Progenitor cell of endocrine pancreas (in vitro differentiated cells): ENCODE measurements at places on chromosomes 11 and 22. TPM values are rescaled to one million over a fixed set of nuclear protein-coding genes. Genes with fewer than 3 reads are reported as not detected.

DNA sequence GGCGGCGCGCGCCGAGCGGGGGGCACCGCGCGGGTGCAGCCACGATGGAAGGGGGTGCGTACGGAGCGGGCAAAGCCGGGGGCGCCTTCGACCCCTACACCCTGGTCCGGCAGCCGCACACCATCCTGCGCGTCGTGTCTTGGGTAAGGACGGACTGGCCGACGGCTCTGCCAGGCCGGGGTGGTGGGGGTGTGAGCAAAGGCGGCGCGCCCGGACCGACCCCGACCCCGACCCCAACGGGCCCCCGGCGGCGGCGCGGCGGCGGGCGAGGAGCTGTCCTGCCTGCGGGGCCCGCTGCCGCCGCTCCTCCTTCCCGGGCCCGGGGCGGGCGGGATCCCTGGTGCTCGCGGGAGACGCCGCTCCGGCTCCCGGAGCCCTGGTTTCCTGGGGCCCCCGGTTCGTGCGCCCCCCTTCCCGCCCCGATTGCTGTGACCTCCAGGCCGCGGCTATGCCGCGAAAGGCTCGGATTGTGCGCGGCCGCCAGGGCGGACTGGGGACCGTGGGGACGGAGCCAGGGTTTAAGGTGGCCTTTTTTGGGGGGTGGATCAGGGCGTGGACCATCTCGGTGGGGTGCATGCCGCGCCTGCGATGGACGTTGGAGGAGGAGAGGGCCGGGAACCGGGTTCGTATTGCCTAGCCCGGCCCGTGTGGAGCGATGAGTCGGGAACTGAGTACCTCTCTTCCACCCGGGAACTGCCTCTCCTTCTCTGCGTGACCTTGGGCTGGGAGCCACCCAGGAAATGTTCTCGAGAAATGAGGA is at the start of gene SYNGR1:
Gene SYNGR1, plus strand, starts transcription at position 25 of the 760 bp plus-strand sequence. Its CDS starts 20 bp downstream, at position 45.
- peak within 1 kb of the TSS; percentile 93 for H3K27ac ChIP-seq
- no peaks in the 10 kb centered on the region for H3K27me3 ChIP-seq
- DNase-seq, result peak; percentile 45
- H3K4me1 ChIP-seq, result peaks cover 16% of the 10 kb centered on the region
- H3K36me3 ChIP-seq, result no peaks in the 10 kb centered on the region

GRCh38 chr11:3224401-3225057 is 5.9 kb upstream of the MRGPRG start:
- no peak overlapping the region for H3K4me3 ChIP-seq
- peak overlapping the region; percentile 50 for H3K27ac ChIP-seq
- DNase-seq, result no peak
- H3K4me1 ChIP-seq, result no peaks in the 10 kb centered on the region

GRCh38 chr11:35017528-35018342 is 101.3 kb downstream of the PDHX start:
- DNase-seq, result no peak
- no peak overlapping the region for H3K27ac ChIP-seq
- no peaks in the 10 kb centered on the region for H3K27me3 ChIP-seq

The PHF21A gene
- 65.5 and 70.1 TPM in 2 replicates for total RNA-seq

The CECR2 gene
- 37.6 and 40.5 TPM in 2 replicates for total RNA-seq

DNA sequence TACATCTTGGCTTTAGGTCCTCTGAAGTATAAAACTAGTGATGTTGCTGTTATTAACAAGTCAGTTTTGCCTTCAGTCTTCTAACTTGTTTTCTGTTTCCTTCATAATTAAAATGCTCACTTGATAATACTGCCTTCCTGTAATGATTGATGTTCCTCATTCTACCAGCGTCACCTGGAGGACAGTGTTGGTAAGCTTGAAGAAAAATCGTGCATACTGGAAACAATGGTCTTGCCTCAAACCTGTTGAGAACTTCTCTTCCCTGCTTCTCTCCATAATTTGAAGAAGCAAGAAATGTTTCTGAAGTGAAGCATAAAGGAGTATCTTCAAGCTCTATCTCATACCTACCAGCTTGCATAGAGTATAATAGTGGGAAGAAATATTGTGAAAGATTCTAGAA is 3.0 kb downstream of the YWHAH start:
- H3K36me3 ChIP-seq, result peaks cover 17% of the 10 kb centered on the region
- H3K4me3 ChIP-seq, result peak overlapping the region; percentile 49
- H3K27ac ChIP-seq, result peak overlapping the region; percentile 89
- H3K27me3 ChIP-seq, result peaks cover under 1% of the 10 kb centered on the region

The CDHR5 gene
- 0.24 and 0.98 TPM in 2 replicates for total RNA-seq

The MYO7A gene
- total RNA-seq, result 5.3 and 5.7 TPM in 2 replicates

DNA sequence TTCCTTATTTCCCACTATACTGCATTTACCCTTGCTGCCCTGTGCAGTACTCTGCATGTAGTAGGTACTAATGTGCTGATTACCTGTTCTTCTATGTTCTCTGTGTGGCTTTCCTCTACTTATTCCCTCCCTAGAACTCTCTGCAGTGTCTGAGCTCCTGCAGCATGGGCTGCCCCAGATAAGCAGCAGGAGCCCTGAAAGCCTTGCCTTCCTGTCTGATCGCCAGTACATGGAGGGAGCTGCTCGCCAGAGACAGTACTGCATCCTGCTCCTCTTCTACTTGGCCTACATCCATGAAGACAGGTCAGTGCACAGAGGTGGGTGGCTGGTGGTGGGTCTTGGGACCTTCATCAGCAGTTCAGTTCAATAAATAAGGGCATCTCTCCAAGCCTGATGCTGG is 42.2 kb upstream of the CCDC134 start:
- no peak overlapping the region for H3K27ac ChIP-seq
- no peaks in the 10 kb centered on the region for H3K36me3 ChIP-seq
- H3K4me1 ChIP-seq, result no peaks in the 10 kb centered on the region
- no peak overlapping the region for H3K4me3 ChIP-seq
- peaks cover 8% of the 10 kb centered on the region for H3K27me3 ChIP-seq
- no peak for DNase-seq

GRCh38 chr11:67519726-67520125 is 3.5 kb downstream of the CABP2 start:
- peaks cover 9% of the 10 kb centered on the region for H3K27me3 ChIP-seq
- no peak overlapping the region for H3K27ac ChIP-seq
- H3K36me3 ChIP-seq, result no peaks in the 10 kb centered on the region
- no peak overlapping the region for H3K4me3 ChIP-seq

DNA sequence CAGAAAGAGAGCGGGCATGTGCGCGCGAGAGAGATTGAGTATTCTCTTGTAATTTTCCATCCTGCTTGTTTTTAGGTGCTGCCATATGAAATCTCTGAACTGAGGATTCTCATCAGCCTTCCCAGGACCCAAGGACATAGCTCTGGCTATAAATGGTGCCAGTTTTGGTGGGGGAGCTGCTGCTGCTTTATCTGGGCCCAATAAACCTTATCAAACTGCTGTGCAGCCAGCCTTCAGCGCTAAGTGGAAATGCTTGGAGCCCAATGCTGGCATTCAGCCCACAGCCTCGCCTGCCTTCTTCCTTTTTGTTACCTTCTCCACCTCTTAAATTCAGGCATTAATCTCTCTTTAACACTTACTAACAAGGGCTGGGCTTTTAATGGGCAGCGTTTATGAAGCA is 2.4 kb upstream of the ZBTB16 start:
- H3K36me3 ChIP-seq, result no peaks in the 10 kb centered on the region
- peaks cover 34% of the 10 kb centered on the region for H3K27me3 ChIP-seq
- no peak overlapping the region for H3K27ac ChIP-seq
- H3K4me3 ChIP-seq, result no peak overlapping the region
- DNase-seq, result no peak
- peaks cover 18% of the 10 kb centered on the region for H3K4me1 ChIP-seq

The OR8G5 gene
- total RNA-seq, result not detected in 2 replicates

DNA sequence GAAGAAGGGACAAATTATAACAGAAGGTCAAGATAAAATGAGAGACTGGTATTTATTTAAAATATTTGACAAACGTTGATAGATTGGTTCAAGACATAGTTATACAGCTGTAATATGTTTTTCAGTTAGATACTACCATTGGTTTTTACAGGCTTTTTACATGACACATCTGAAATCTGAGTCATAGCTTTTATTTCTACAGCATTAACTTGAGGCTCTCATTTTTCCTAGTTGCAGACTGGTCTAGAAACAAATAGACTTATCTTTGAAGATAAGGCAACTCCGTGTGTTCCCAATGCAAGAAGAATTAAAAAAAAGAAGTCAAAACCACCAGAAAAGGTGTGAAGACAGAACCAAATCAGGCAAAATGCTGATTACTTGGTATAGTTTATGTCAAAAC is 31.3 kb downstream of the CEP57 start:
- H3K36me3 ChIP-seq, result peaks cover 30% of the 10 kb centered on the region
- H3K4me3 ChIP-seq, result no peak overlapping the region
- H3K4me1 ChIP-seq, result no peaks in the 10 kb centered on the region
- no peaks in the 10 kb centered on the region for H3K27me3 ChIP-seq

GRCh38 chr11:30285416-30286121 is 37.3 kb upstream of the ARL14EP start:
- H3K27me3 ChIP-seq, result peaks cover 3% of the 10 kb centered on the region
- no peak for DNase-seq
- no peak overlapping the region for H3K27ac ChIP-seq
- peaks cover 13% of the 10 kb centered on the region for H3K4me1 ChIP-seq

- no peak for DNase-seq
- H3K4me1 ChIP-seq, result peaks cover 7% of the 10 kb centered on the region
- H3K36me3 ChIP-seq, result peaks cover 2% of the 10 kb centered on the region
- H3K27me3 ChIP-seq, result no peaks in the 10 kb centered on the region
Measured at GRCh38 chr11:14446701-14447169, 52.9 kb downstream of the COPB1 start.

- H3K27ac ChIP-seq, result no peak overlapping the region
- H3K27me3 ChIP-seq, result peaks cover 16% of the 10 kb centered on the region
- no peak overlapping the region for H3K4me3 ChIP-seq
- no peak for DNase-seq
- no peaks in the 10 kb centered on the region for H3K36me3 ChIP-seq
Measured at GRCh38 chr11:123233280-123233974, 38.4 kb upstream of the CLMP start.

DNA sequence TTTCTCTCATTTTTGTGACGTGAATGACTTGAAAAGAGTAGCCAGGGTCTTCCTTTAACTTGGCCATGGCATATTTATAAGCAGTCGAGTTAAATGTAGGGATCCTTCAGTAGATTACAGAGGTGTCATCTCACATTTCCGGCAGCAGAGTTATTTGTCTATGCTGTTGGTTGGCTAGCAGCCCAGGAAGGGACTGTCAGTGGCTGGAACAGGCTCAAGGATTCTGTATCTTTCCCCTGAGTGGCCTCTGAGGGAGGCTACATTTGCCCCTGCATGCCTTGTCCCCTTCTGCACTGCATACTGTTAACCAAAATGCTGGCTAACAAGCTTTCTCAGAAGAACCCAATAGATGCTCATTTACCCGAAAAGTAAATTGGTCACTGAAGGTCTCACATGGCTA is 187.6 kb downstream of the PGR start:
- H3K4me1 ChIP-seq, result no peaks in the 10 kb centered on the region
- no peak overlapping the region for H3K27ac ChIP-seq
- no peaks in the 10 kb centered on the region for H3K27me3 ChIP-seq
- DNase-seq, result no peak
- H3K36me3 ChIP-seq, result peaks cover 6% of the 10 kb centered on the region

The HYOU1 gene
- total RNA-seq, result 196 and 199 TPM in 2 replicates

DNA sequence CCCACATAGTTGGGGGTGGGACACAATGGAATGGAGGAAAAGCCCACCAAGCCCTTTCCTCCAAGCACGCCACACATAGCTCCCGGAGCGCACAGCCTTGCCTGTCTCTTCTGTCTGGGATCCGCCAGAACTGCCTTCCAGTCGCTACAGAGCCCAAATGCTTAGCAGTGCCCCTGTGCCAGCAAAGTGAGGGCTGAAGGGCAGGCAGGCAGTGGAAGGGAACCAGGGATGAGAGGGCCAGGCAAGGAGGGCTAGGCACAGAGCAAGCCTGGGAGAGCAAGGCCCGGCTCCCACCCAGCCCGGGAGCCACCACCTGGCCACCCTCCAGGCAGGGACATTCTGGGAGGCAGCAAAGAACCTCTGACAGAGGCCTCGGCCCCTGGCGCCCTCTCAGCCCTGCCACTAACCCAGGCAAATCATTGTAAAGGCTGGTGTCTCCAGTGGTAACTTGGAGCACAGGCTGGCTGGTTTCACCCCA is 32.5 kb downstream of the PPP2R1B start:
- no peak overlapping the region for H3K4me3 ChIP-seq
- H3K4me1 ChIP-seq, result peaks cover 43% of the 10 kb centered on the region
- no peak for DNase-seq
- no peak overlapping the region for H3K27ac ChIP-seq
- peaks cover 5% of the 10 kb centered on the region for H3K36me3 ChIP-seq

The CARD18 gene
- not detected in 2 replicates for total RNA-seq

DNA sequence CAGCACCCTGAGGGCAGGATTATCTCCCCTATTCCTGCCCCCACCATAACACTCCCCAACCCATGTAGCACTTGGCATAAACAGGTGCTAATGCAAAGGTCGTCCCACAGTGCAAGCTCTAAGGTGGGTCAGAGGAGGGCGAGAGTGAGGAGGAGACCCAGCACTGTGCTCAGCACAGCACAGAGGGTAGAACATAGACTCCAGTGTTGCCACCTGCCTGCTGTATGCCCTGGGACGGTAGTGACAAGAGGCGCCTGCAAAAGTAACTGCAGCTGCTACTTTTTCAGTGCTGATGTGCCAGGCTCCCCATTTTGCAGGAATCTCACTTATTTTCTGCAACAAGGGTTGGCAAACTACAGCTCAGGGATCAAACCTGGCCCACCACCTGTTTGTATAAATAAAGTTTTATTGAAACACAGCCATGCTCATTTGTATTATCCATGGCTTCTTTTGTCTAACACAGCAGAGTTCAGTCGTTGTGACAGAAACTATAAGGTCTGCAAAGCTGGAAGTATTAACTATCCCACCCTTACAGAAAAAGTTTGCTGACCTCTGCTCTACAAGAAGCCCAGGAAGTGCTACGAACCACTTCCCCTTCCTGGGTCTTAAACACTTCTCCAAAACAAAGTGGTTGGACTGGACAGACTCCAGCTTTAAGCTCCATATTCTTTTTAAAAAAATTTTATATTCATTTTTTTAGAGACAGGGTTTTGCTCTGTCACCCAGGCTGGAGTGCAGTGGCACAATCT is 16.9 kb upstream of the CDC42BPG start:
- no peak for DNase-seq
- peaks cover 1% of the 10 kb centered on the region for H3K4me1 ChIP-seq
- no peak overlapping the region for H3K27ac ChIP-seq
- peaks cover 2% of the 10 kb centered on the region for H3K36me3 ChIP-seq
- H3K4me3 ChIP-seq, result no peak overlapping the region

GRCh38 chr22:37609240-37610152 is 862 bp downstream of the GGA1 start:
- H3K4me3 ChIP-seq, result peak overlapping the region; percentile 92
- no peak for DNase-seq
- peaks cover 20% of the 10 kb centered on the region for H3K4me1 ChIP-seq
- no peaks in the 10 kb centered on the region for H3K27me3 ChIP-seq
